HCT116 (cell line): ENCODE measurements at places on chromosomes 6 and 20.

- DNase-seq = no peak
Observed at GRCh38 chr6:36327226-36327918, 9.3 kb downstream of the BNIP5 start.

- DNase-seq = no peak
Observed at GRCh38 chr6:3575166-3575565, 118.3 kb upstream of the SLC22A23 start.

GRCh38 chr6:18415671-18416340, 28.7 kb downstream of the RNF144B start:
- DNase-seq = no peak

DNA sequence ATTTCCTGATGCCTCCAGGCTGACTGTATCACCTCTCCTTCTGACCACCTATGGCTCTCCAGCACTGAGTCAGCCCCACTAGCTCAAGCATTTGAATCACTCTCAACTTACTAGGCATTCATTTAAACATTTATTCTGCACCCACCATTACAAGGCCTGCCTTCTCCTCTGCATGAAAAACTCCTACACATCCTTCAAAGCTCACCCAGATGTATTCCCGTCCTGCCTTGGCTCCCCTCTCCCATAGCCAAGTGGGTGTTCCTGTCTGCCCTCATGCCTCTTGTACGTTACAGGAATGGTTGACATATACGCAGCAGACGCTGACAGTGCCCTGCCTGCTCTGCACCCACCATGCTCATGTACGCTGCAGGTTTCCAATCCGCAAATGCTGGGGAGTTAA, 21.6 kb downstream of the KCNK17 start:
- no peak for DNase-seq

DNA sequence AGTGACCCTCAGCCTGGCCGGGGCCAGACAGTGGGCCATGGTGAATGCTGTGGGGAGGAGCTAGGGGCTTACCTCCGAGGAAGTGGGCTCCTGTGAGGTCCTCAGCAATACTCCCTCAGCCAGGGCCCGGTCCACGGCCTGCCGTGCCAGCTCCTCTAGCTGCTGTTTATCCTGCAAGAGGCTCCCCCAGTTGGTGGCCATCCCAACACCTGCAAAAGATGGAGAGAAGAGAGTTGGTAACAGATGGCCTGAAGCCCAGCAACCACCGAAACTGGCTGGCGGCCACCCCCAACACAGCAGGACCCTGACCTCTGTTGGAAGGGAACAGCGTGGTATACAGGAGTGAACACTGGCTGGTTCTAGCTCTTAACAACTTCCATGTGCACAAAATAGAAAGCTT, 4.0 kb downstream of the GSS start:
- no peak for DNase-seq
